ENCODE measurements at places on chromosomes 3 and 15.

GRCh38 chr3:82208002-82208710 lies 446.7 kb upstream of the GBE1 start:
- DNase-seq: no peak

DNA sequence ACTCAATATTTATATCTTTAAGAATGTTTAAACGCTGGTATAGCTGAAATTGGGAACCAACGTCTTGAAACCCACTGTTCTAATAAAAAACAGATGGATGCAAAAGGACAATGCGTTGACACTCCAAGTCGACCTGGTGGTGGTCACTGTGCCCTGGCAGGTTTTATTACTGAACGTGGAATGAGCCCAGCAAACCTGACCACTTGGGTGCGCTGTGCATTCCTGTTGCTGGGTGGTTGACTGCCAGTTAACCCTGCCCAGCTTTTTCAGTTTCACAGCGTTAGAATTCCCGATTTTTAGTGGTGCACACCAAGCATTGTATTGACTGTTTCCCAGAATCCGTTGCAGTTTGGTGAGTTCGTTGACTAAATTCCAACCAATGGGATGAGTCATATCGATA lies 384.4 kb downstream of the OCA2 start:
- no peak for DNase-seq

GRCh38 chr15:69897471-69898237 lies 200.1 kb downstream of the TLE3 start:
- DNase-seq: no peak

DNA sequence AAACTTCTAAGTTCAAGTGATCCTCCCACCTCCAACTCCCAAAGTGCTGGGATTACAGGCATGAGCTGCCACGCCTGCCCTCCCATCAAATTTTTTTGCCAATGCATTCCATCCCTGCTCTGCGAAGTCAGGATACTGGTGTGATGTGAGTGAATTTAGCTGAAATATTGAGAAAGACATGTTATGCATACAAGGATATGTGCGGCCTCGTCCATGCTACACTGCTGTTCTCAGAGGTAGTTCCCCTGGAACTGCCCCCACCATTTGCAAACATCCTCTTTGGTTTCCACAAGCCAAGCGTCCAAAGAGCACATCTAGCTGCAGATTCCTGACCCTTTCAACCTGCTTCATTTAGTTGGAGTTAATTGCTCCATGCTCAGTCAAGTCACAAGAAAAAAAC lies 36.5 kb upstream of the BCL2A1 start:
- DNase-seq: no peak

DNA sequence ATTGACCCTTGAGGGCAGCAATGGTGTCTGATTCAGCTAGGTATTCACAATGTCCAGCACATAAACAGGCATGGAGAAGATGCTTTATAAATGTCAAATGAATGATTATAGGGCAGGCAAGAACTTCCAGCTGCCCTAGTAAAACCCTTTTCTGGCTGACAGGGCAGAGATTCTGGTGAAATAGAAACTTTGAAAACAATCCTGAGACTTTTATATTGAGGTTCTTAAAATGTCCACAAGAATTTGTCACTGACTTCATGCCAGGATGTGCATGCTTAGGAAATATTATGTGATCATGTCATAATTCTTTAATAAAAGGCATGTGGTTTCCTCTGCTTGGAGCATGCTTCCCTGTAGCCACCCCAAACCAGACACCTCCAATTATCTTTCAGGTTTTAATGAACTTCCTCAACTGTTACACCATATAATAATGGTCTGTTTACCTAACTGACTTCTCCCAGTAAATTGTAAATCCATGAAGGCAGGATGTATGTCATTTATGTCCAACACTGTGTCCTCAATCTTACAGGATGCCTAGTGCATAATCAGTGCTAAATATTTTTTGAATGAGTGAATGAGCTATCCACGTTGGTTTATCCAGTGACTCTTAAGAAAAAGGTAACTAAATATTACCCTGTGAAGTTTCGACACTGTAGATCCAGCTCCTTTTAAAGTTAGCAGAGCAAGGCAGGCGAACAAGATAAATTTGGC lies 43.4 kb upstream of the CLRN1 start:
- no peak for DNase-seq

- DNase-seq: no peak
Measured at GRCh38 chr3:66144568-66145407, 76.0 kb upstream of the SLC25A26 start.
